ENCODE measurements at places on chromosomes 2 and 18.

DNA sequence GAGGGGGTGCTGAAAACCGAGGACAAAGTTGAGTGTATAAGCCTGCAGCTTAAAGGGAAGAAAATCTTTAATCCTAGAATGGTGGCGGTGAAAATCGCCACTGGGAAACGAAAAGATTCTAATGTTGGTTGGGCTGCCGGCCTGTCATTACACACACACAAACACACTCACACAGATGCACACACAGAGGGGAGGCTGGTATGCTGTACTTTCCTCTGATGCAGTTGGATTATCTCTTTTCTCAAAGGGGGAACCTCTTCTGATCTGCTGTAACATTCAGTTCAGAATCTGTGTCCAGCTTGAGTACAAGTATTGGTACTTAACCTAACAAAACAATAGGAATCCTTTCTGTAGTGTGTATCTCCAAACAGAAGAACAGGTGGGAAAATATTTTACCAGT is 39.0 kb downstream of the ANXA4 start:
- DNase-seq: no peak

- no peak for DNase-seq
These were observed 43.3 kb upstream of the EDAR start for GRCh38 chr2:109032229-109032820.

GRCh38 chr2:6917761-6918421 is 679 bp downstream of the RNF144A start:
- no peak for DNase-seq

DNA sequence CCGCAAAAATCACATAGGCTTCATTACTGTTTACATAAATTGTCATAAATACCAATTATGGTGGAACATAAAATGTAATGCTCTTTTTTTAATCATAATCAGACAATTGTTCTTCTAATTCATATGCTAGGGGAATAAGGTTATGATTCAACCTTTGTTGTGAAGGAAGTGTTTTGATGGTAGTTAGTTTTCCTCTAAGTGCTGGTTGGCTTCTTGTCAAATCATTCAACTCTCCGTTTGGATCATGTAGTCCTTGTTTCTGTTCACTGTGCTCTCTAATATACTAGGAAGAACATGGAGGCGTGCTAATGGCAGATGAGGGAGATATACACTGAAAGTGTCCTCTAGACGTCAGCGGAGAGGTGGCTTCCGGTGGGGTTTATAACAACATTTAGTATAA is 1938.0 kb upstream of the PIK3C3 start:
- no peak for DNase-seq

DNA sequence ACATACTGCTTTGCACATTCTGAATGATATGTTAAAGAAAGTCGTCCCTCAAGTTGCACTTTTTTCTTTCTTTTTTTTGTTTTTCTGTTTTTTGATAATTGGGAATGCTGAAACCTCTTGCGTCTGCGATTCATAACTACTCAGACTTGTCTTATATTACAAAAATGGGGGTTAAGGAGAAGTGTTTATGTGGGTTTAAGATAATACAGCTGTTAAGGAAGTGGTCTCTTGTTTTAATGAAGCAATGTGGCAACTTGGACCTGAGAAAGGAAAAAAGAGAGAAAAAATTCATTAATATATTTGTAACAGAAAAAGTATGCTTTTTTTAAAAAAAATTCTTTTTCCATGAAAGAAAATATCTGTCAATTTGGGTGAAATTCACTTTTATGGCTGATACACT is 268.5 kb upstream of the CCDC68 start:
- no peak for DNase-seq

DNA sequence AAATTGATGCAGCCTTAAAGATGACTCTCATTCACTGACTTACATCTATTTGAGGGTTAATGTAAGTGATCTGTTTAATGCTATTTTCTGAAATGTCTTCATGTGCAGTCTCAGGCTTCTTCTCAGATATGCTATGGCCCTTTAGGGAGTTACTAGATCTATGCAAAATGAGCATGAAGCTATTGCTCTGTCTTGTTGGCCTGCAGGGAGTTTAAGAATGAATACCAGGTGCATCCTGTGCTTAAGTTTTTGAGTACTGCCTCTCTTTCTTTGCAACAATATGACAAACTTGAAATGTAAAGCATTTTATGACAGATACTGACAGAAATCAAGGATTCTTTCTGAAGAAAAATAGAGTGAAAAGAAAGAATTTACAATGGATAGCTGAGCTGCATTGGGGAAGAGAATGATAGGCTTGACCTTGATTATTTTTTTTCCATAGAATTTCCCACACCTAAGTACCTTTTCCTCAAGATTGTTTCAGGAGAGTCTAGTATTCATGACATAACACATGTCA is 1058.3 kb upstream of the TMEFF2 start:
- no peak for DNase-seq
